ENCODE measurements at places on chromosomes 5 and 9.

GRCh38 chr9:90665072-90665471 lies 22.4 kb upstream of the DIRAS2 start:
- peak; percentile 82 for DNase-seq

DNA sequence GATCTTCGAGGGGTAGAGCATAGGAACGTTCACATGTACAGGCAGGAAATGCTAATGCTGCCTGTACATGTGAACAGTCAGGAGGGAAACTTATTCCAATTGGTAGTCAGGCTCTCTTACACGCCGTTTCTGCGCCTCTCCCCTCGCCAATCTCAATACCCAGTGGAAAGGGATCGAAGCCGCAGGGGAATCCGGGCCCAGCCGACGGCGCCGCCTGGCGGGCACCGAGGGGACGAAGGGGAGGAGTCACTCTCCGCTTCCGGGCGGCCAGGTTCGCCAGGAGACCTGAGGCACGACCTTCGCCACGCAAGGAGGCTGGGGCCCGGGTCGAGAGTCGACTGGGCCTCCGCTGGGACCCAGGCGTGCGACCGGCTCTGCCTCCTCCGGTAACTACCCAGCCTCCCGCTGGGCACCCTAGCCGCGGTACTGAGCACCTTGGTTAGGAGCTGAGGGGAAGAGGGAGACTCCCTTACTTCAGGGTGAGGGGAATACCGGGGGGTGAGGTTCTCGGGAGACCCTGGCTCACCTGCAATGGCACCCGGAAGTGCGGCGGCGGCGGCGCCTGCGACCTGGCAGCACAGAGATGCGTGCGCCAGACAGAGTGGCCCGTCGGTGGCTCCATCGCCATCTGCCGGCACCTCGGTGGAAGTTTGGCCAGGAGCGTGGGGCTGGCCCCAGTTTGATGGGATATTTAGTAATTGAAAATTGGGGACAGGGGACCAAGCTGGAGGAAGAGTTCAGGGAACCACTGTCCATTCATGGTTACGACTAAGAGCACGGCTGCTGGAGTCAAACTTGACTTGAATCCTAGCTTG lies at the start of gene PIGO:
Gene PIGO (minus strand): TSS at position 557 of the 815 bp plus-strand sequence. CDS start 1,026 bp downstream, outside the sequence.
- DNase-seq, result peak; percentile 97

- DNase-seq, result peak; percentile 81
Measured at GRCh38 chr9:34993502-34994259, 4.1 kb downstream of the DNAJB5 start.

DNA sequence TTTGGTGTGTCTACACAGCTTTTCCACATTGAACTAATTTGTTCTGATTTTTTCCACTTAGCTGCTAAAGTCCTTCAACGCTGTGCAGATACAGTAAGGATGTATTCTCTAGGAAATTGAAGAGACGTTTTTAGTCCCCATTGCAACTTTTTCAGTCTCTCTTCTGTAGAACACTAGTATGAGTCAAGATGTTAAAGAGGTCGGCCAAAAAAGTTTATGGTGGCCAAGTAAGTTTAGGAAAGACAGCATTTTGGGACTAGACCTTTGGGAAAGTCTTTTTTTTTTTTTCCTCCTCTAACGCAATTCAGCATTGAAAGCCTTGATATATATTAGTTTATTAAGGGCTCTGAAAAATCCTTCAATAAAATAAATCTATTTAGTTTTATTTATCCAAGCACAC lies 243.5 kb upstream of the FBXL7 start:
- DNase-seq, result no peak

GRCh38 chr5:43104057-43104456 lies 16.7 kb upstream of the ZNF131 start:
- no peak for DNase-seq

DNA sequence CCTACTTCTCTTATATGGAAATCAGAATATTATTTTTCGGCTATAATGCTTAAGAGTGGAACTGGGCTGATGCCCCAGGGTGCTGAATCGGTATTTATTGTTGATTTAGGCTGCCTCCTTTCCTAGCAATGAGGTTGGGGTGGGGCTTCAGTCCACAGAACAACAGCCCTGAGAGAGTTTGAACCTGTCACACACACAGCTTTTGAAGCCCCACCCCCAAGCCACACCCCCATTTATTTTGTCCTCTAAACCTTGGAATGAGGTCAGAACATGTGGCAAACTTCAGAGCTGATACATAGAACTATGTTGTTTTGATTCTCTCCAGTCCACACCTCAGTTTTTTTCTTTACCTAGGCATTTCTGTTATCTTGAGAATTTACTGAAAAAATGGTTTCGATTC lies 51.7 kb upstream of the CAMK4 start:
- peak; percentile 67 for DNase-seq

- no peak for DNase-seq
Measured at GRCh38 chr9:101235105-101235866, 149.5 kb downstream of the BAAT start.

DNA sequence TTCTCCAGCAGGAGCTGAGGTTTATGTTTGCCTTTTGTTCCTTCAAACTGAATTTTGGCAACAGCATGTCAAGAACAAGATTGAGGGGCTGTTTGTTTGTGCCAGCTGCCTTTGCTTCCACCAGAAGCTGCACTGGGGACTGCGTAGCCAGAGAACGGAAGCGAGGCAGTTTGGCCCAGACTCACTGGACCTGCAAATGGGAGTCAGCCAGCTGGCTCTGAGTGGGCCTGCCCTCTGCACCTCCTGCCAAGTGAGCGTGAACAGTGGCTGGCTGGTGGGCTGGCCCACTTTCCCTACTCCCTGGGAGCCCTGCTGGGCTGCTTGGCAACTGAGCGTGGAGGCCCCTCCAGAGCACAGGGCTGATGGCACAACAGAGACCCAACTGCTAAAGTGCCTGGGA lies 111.6 kb downstream of the GALNT10 start:
- peak; percentile 59 for DNase-seq

GRCh38 chr5:56481428-56482357 lies 248.6 kb upstream of the ANKRD55 start:
- peak; percentile 78 for DNase-seq

DNA sequence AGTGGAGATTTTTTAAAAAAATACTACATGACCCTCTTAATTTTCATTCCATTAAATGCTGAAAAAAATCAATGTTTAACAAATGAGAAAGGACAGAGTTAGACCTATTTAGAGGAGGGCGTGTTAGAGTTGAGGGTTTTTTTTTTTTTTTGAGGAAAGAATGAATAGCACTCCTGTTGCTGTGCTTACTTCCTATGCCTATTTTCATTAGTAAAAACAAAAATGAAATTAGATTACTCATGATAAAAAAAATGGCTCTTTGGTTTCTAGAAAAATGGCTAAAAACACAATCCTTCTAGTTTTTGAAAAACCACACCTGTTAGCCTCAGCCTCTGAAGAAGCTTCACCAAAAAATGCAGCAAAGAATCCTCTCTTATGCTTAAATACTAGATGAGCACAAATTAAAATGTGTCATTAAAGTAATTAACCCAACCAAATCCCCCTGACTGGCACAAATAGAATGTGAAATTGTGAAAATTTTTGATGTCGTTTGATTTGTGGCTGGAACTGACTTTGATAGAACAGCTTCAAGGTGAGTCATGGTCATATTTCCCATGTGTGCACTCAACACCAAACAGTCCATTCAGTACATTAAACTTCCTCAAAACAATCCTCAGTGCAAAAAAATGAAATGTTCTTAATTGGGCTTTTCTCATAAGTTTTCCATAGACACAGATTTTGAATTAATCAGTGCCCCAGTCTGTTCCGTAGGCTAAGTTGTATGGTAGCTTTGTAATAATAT lies 98.0 kb downstream of the MACIR start:
- no peak for DNase-seq

DNA sequence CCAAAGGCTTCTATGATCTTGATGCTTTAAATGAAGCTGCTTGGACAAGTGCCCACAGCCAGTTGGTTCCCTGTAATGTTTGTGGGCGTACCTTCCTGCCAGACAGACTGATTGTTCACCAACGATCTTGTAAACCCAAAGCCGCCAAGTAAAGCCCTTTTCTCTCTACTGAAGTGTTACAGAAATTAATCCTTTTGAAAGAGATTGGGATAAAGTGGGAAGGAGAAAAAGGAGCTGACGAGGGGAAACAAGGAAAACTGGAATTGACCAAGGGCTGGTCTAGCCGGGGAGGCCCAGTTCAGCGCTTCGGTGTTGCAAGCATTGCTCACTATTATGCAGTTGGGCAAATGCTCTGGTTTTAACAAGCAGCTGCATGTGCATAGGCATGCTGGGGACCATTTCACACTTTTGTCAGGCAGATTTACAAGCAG lies 53.2 kb downstream of the ZNF474 start:
- DNase-seq, result peak; percentile 75

DNA sequence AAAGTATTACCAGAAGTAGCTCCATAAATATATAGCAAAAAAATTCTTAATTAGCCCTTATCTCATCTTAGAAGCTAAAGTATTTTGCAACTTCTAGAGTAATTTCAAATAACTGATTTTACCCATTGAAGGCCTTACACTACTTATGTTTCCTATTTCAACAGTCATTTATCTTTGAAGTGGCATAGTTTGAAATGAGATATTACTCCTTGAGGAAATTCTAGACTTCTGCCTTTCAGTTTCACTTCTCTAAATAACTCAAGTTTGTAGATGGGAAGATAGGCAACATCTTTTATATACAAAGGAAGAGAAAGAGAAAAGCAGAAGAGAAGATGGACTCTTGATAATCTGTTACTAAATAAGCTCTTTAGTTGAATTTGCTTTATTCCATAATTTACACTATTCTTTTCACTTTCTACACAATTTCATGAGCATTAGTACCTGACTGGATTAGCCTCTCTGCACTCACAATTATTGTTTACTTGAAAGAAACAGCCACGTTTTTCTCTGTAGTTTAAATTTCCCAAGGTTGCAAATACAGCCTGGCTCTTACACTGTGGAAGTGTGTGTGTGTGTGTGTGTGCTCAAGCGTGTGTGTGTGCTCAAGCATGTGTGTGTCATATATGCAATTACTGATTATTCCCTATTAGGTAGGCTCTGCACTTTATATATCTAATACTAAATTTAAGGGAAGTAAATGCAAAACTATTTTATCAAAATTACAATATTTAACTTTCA lies 60.6 kb upstream of the EMB start:
- no peak for DNase-seq

DNA sequence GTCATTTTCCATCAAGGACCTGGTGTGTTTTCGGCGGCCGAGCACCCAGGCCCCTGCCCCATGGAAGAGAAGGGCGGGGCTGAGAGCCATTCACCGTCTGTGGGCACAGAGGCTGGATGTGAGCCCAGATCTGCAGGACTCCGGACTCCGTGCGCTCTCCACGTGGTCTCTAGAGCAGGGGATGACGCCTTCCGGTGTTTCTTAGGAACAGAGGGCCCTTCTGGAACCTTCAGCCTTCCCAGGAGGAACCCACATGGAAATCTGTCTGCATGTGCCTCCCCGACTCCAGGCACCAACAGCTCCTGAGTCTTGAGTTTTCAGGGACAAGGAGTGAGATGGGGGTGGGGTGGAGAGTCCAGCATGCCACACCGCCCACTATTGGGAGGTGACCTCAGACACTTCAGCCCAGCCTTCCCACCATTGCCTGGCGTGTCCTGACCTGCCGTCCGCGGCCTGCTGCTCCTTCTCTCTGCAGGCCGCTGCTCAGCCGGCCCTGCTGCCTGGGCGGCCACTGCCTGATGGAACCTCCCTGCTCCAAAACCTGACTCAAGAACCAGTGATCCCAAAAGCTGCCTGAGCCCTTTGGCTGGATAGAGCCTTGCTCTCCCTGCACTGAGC lies 2.4 kb upstream of the RXRA start:
- peak; percentile 67 for DNase-seq

- DNase-seq, result no peak
Measured at GRCh38 chr9:13904746-13905145, 409.2 kb downstream of the NFIB start.

GRCh38 chr9:131969469-131969989 lies 110.1 kb downstream of the MED27 start:
- no peak for DNase-seq

DNA sequence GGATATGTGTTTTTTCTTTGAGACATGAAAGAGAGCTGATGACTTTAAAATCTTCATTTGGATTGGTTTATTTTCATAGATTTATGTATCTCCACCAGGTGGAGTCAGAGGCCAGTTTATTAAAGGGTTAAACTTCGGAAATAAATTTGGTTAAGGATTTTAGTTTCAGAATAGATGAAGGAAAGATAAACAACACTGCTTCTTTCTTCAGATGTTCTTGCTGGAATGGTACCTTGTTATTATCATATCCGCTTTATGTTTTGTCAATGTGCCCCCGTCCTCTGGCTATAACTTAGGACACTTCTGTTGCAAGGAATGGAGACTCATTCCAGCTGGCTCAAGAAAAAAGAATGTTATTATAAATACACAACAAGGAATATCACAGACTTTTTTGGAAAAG lies 81.2 kb downstream of the ALDH1A1 start:
- DNase-seq, result no peak

DNA sequence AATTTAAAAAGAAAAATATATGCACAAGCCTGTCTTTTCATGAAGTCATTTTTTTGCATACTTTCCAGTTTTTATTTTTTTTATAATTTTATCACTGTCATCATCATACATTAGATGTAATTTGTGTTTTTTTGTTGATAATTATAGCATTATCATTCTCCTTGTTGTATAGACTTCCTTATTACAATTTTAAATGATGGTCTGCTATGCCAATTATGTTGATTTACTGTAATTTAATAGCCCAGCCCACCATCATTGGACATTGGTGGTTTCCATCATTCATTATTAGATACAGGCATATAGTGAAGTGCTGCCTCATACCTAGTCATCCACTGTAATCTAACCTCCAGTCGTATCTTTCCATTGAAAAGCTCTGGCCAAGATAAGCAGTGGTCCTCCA lies 3.8 kb upstream of the TJP2 start:
- no peak for DNase-seq

- DNase-seq, result no peak
Measured at GRCh38 chr5:155978850-155979249, 348.1 kb upstream of the SGCD start.

DNA sequence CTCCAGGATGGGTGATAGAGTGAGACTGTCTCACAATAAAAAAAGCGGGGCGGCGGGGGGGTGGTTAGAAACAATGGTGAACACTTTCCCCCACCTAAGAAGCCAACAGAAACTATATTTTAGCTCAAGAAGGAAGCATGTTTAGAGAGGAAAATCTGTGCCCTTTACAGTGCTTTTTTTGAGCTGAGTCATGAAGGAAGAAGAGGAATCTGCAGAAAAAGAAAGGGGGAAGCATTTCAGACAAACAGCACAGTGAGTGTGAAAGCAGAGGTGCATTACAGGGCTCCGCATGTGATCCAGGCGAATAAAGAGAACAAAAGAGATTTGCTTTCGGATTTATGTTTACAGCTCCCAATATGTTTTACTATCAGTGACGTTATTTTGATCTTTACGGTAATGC lies 1504.6 kb upstream of the WWC1 start:
- no peak for DNase-seq

- no peak for DNase-seq
Measured at GRCh38 chr9:99876190-99876589, 30.3 kb upstream of the STX17 start.

Data from endodermal cell (in vitro differentiated cells).